ENCODE measurements at places on chromosomes 6 and 20.

GRCh38 chr20:53547664-53548239, 45.9 kb downstream of the ZNF217 start:
- peak; percentile 44 for DNase-seq

DNA sequence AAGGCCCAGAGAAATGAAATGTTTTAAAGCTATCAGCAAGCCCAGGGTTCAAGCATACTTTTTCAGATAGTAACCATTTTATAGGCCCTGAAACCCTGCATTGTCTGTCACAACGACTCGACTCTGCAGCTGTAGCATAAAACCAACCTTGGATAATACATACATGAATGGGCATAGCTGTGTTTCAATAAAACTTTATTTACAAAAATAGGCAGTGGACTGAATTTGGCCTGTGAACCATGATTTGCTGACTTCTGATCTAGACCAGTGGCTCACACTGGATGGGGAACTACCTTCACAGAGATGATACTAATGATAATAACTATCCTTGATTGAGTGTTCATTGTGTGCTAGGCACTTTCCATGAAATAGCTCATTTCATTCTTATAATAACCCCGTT, 97.3 kb upstream of the ZNFX1 start:
- no peak for DNase-seq

- peak; percentile 43 for DNase-seq
These were observed 179.4 kb downstream of the ERMARD start for GRCh38 chr6:169930799-169931198.

- no peak for DNase-seq
These were observed 79.7 kb upstream of the MYLIP start for GRCh38 chr6:16049168-16049567.

DNA sequence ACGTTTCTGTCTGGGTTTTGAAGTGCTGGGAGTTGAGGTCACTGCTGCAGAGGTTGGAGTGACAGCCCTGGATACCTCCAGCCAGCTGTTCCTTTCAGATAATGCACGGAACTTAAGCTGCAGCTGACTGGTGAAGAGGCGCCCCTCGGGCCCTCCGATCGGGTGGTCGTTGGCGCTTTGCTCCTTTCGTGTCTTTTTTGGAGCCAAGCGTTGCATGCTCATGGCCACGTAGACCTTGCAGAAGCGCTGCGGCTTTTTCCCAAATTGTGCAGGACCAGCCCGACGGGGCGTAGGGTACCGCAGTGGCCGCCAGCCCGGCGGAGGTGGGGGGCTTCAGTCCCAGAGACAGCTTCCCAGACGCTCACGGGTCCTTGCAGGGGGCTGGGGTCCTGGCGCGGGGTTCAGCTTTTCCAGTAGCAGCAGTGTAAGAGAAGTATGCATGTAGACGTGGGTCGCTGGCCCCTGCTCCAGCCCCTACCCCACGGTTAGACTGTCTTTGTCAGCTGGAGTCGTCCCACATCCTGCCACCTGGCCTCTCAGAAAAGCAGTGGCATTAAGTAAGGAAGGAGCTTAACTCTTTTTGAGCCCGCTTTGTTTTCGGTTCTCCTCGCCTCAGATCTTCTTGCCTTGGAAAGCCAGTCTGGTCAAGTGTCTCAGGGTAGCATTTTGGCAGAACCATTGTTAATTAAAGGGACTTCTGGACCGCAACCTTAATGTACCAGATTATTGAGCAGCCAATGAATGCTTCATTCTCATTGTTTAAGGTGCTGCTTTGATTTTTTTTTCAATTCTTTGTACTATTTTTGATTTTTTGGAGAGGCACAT, 838 bp downstream of the TNFAIP3 start:
- DNase-seq, result peak; percentile 58

DNA sequence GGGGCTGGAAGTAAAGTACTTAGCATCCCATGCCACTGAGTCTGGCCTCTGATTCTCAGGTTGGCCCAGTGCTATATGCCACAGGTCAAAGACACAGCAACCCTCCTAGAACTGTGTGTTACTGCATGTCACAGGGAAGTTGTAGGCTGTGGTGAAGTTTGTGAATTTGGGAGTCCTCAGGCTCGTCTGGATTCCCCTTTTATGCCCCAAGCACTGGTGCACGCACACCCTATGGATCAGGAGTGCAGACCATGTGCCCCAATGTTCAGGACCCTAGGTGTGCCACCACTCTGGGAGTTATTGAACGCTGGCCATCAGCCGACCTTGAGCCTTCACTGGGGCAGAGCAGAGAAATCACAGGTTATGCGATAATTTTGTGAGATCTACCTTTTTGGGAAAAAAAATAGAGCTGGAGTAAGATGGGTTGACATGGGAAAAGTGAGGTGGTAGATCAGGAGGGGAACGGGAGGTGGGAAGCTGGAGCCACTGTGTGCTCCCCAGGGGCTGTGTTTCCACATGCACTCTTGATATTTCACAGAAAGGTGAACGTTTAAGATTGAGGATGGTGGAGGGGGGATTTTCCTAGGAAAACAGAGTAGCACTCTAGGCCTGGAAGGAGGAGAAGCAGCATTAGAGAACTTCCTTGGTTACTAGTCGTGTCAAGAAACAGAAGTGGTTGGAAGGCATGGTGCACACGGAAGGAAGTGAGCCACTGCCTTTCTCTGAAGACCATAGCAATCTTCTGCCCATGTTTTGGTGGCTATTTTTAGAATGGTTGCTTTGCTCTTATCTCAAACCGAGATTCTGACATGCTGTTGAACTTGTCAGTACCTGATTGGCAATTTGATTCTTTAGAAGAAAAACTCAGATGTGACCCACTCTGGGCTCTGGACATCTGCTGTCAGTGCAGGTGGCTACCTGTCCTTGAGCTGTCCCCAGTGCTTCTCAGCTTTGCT, 44.1 kb downstream of the DUSP22 start:
- no peak for DNase-seq

DNA sequence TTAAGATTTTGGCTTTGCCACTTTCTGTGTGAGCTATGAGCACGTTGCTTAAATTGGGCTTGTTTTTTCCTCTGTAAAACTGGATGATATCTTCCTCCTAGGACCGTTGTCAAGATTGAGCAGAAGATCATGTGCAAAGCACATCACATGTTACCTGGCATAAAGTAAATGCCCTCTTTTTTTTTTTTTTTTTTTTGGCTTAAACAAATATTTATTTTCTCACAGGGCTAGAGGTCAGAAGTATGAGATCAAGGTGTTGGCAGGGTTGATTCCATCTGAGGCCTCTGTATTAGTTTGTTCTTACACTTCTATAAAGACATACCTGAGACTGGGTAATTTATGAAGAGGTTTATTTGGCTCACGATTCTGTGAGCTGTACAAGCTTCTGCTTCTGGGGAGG, 42.7 kb downstream of the TOX2 start:
- DNase-seq, result no peak

DNA sequence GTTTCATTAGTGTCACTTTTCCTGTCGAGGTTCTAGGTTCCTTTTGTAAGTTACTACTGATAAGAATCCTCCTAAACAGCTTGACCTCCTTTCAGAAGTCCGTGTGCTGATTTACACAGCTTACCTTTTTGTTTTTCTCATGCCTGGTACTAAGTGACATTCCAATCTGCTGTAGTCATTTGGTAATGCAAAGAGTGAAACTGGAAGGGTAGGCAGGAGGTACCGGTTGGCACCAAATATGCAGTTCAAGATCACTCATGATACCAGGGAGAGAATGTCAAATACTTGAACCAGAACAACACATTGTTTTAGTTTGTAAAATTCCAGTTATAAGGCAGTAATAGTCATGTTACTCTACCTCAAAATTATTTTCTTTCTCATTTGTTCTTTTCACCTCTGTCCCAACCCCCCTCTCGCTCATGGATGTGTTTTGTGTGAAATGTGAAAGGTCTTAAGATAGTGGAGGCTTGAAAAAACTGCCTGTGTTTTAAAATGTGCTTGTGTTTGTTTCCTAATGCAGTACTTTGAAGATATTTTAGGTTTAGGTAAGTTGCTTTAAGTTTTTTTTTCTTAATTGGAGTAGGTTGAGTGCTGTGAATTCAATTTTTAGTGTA, 23.2 kb downstream of the AFDN start:
- DNase-seq, result no peak

DNA sequence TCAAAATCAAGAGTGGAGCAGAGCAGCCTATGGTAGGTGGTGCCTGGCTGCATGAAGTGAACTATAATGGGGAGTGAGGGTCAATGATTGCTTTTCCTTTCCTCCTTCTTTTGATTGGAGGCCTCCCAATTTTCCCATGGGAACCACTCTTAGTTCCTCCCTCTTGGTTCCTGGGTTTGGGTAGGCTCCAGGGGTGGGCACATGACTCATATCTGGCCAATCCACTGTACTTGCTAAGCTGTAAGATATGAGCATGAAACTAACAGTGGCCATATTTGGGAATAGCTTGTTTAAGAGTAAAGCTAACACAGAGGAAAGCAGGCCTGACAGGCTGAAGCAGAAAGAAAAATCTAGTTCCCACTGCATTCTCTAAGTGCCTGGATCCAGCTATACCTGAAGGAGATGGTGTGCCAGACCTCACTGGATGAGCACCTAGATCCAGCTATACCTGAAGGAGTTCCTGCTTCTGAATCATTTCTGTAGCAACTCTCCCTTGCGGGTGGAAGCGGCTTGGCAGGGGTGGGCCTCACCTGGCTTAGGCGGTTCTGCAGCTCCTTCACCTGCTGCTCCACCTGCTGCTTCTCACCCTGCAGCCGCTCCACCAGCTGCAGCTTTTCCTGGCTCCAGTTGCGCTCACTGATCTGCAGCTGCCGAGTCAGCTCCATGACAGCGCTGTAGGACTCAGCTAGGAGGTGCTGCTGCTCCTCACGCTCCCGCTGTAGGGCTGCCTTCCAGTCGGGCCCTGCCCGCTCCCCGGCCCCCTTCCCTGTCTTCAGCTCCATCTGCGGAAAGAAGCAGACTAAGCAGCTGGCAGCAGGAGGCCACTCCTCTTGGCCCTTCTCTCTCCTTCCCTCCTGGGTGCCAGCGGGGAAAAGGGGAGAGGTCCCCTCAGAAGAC, 29.0 kb upstream of the DSN1 start:
- DNase-seq, result no peak

DNA sequence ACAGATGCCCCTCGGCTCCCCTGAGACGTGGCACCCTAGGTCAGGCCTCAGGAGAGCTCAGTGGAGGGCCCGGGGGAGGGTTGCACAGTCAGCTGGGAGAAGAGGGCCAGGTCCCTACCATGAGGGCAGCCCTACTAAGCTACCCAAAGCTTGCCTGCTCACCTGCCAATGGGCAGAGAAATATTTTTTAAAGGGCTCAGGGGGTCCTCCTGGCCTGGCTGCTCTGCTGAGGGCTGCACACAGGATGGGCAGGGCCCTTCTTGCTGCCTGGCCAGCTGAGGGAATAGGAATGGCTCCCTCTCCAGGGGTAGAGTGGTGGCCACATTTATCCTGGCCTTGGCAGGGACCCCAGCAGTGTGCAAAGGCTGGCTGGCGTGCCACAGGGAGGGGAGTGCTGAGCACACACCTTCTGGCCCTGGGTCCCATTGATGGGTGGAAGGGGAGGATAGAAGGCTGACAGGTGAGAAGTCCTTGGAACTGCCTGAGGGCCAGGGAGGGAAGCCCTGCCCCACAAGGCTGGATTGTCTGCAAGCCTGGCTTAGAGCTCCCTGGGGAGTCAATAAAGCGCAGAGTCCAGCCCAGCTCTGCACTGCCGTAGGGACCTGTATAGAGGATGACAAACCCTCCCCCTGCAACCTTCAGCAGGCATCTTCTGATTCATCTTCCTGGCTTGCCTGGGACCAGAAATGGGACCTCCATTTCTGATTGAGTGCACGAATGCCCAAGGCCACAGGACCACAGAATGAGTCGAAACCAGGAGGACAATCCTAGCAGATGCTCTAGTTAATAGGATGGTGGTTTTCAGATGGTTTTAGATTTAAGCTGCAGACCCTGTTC, 62.1 kb downstream of the NOL4L start:
- peak; percentile 47 for DNase-seq

- no peak for DNase-seq
These were observed 2.0 kb upstream of the TAF4 start for GRCh38 chr20:62067547-62068260.

DNA sequence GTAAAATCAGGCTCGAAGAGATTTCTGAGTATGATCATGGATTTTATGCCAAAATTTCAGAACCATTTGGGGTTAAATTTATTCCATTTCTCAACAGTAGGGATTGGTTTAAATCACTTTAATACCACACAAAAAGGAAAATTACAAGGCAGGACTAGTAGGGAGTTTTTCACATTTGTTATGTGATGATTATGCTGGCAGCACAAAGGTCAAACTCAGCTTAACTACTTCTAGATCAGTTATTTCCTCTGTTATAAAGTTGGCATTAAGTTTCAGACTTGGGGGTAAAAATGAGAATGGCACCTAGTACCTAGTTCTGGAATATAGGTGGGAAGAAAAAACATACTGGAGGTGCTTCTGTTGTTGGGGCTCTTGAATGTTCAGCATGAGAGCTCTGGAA, 39.5 kb downstream of the PHF3 start:
- no peak for DNase-seq

GRCh38 chr20:44052166-44052565, 134.8 kb downstream of the JPH2 start:
- no peak for DNase-seq

- DNase-seq, result no peak
These were observed 35.6 kb upstream of the ZBP1 start for GRCh38 chr20:57655809-57656155.

GRCh38 chr20:21490105-21490504, 23.8 kb downstream of the NKX2-2 start:
- no peak for DNase-seq

DNA sequence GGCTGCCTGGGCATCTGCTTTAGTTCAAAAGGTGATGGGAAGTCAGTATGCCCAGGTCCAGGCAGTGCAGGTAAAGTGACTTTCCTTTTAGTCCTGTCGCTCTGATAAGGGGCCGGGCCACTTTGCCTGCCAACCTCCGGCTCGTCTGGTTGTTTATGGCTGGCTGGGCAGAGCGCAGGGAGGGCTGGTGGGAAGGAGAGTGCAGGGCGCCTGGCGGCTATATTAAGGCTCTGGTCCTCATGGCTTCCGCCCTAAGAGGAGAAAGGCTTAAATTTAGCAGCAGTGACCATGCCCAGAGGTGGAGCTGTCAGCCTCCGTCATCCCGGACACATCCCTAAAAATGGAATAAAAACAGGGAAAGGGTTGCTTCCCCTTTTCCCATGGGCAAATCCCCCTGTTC, 14.6 kb downstream of the GATA5 start:
- no peak for DNase-seq

DNA sequence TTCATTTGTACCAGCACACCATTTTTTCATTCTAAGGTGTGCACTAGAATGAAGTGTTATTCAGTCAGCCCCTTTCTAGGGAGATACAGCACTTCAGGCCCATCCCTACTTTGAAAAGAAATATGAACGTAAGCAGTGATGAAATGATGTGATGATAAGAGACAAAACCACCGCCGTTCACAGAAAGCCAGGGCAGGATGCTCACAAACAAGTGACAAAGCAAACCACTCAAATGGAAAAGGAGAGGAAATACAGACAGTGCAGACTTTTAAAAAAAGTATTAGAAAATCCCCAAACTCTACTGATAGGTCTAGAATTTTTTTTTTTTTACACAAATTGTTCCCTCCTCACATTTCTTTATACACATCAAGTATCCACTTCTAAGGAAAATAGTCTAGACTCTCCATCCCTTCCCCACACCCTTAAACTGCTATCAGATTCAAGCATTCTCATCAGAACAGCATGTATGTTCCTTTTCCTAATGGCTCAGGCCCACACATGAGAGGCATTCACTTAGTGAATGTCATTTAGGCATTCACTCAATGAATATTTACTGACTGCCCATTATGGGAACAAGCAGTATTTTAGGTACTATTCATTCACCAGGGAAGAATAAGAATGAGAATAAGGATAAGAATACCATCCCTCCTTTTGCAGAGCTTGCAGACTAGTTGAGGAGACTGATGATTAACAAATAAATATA, 243.5 kb downstream of the GMPR start:
- DNase-seq, result no peak

Data from NCI-H146 (cell line).